ENCODE measurements at places on chromosomes 3 and 15.

GRCh38 chr15:75228787-75229186 is 27.1 kb downstream of the C15orf39 start:
- DNase-seq = no peak

DNA sequence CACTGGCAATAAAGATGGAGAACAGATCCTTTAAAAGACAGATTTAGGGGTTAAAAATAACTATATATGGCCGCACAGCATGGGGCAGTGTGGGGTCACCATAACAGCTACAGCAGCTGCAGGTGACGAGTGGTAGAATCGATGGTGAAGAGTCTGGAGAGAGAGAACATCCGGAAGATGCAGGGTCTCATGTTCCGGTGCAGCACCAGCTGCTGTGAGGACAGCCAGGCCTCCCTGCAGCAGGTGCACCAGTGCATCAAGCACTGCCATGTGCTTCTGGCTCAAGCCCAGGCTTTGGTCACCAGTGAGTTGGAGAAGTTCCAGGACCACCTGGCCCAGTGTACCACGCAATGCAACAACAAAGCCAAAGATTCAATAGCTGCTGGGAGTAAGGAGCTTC is 93.7 kb upstream of the IMPG2 start:
- no peak for DNase-seq

DNA sequence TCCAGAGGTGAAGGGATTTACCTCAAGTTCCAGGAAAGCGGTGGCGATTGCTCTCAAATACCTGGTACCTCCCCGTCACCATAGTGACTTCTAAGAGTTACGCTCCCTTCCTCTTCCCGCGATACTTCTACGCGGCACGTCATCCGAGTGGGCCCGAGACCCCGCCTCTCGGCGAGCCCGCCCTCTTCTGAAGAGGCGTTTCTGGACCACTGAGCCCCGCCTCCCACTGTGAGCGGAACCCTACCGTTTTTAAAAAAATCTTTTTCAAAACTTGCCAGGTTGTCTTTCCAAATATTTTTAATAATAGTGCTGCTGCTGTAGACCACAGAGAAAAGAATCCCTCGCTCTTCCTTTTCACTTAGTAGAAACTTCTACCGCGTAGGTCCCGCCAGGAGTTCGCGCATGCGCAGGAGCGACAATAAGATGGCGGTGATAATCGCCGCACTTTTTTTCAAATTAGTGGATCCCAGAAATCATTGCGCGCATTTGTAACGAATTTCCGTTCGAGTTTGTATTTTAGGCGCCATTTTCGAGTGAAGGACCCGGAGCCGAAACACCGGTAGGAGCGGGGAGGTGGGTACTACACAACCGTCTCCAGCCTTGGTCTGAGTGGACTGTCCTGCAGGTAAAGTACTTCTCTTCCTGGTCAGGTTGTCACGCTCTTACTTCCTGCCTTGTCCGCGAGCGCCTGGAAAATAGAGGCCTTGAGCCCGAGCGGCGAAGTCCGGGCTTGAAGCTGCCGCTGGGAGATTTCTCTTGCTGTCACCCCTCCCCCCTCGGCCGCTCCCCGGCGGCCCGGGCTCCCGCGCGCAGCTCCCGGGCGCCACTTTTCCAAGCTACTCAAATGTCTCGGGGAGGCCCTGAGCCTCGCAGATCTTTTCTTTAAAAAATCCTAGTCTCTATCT is at the start of the genes IFT80 and SMC4:
IFT80 (minus strand) TSS at position 101 of the 905 bp plus-strand sequence. CDS start 14,625 bp downstream, outside the sequence.
SMC4 (plus strand) TSS at position 526 of the 905 bp plus-strand sequence. CDS start 1,177 bp downstream, outside the sequence.
- peak; percentile 98 for DNase-seq

DNA sequence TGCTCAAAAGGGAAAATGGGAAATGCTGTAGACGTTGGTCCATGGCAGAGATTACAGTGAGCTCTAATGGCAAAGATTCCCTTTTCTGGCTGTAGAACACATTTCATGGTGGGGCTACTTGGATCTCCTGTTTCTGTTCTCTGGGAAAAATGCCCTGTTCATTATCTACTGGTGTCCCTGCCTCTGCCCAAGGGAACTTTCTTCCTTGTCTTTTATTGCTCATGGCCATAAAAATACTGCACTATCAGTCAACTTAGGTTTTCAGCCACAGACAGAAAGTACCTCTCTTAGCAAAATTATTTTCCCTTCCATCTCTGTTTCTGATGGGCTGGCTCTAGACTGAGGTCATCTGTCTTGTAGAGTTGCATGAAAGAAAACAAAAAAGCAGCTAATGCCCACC is 98.9 kb downstream of the PDCD6IP start:
- DNase-seq = no peak

DNA sequence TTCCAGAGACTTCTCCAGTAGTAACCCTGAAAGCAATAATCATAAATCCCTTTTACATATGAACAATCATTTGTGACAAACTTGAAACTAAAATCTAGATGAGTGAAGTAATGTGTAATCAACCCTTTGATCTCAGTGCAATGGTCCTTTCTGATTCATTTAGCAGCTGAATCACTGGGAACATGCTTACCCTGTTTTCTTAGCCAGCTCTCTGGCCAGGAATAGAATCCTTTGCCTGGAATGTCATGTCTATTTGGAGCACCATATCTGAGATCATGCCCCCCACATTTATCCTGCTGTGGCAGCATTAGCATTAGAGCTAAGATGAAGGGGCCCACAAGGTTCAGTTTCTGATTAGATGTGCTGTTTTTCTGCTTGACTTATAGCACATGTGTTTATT is 309.8 kb downstream of the OXSM start:
- DNase-seq = no peak

- no peak for DNase-seq
Measured at GRCh38 chr3:31402117-31402516, 130.6 kb upstream of the STT3B start.

GRCh38 chr3:23756206-23756840 is 49.4 kb upstream of the UBE2E1 start:
- DNase-seq = no peak

Data from NAMALWA (cell line).